Smooth muscle cell of the coronary artery (primary cell): ENCODE measurements at places on chromosomes 1 and 21. TPM values are rescaled to one million over a fixed set of nuclear protein-coding genes. Genes with fewer than 3 reads are reported as not detected.

Gene SLC45A1
- total RNA-seq = 0.30 and 2.1 TPM in 2 replicates

Gene TRIM67
- 0.23 TPM in 1 of 2 replicates, not detected in the other for total RNA-seq

Gene CA6
- not detected in 2 replicates for total RNA-seq

Gene S100A14
- 0.12 and 0.30 TPM in 2 replicates for total RNA-seq
